ENCODE measurements at places on chromosomes 6 and 20. TPM values are rescaled to one million over a fixed set of nuclear protein-coding genes. Genes with fewer than 3 reads are reported as not detected.

The DEFB125 gene
- not detected for total RNA-seq

The TSBP1 gene
- not detected for total RNA-seq

The GABRR1 gene
- not detected for total RNA-seq

The KCNK15 gene
- 0.09 TPM for total RNA-seq

The FAM135A gene
- 18.2 TPM for total RNA-seq

The SIRPB1 gene
- total RNA-seq, result 1.1 TPM

The CYP24A1 gene
- not detected for total RNA-seq

The ARMH2 gene
- total RNA-seq, result 2.1 TPM

The PEX3 gene
- total RNA-seq, result 21.7 TPM

The RALGAPB gene
- 48.3 TPM for total RNA-seq

The FABP7 gene
- not detected for total RNA-seq

The HCRTR2 gene
- not detected for total RNA-seq

The JPH2 gene
- total RNA-seq, result not detected

The RAB44 gene
- 0.20 TPM for total RNA-seq

The SERINC3 gene
- 41.4 TPM for total RNA-seq

The POM121L2 gene
- total RNA-seq, result not detected

The CTAGE9 gene
- not detected for total RNA-seq

The BCKDHB gene
- total RNA-seq, result 17.0 TPM

The ACSS1 gene
- 34.4 TPM for total RNA-seq

The PCK1 gene
- total RNA-seq, result not detected

The FOXA2 gene
- not detected for total RNA-seq

The MMP24 gene
- not detected for total RNA-seq

The LTB gene
- 155 TPM for total RNA-seq

The GHRH gene
- not detected for total RNA-seq

The PI3 gene
- total RNA-seq, result not detected

The EYS gene
- total RNA-seq, result not detected

The GPX5 gene
- not detected for total RNA-seq

The TREML2 gene
- total RNA-seq, result 10.3 TPM

The TREML4 gene
- not detected for total RNA-seq

The MAP3K5 gene
- total RNA-seq, result 24.4 TPM

The SEMG1 gene
- total RNA-seq, result not detected

The ID1 gene
- total RNA-seq, result 0.60 TPM

The TAF8 gene
- 47.2 TPM for total RNA-seq

The KCNQ2 gene
- total RNA-seq, result not detected

The PTPN1 gene
- 212 TPM for total RNA-seq

The PIGT gene
- 74.5 TPM for total RNA-seq

The GUCA1A gene
- total RNA-seq, result not detected

The NRSN1 gene
- total RNA-seq, result not detected

The SOBP gene
- total RNA-seq, result 1.1 TPM

The FRMD1 gene
- not detected for total RNA-seq

The BMP7 gene
- not detected for total RNA-seq

The SUMO4 gene
- 7.9 TPM for total RNA-seq

The TREM1 gene
- not detected for total RNA-seq

The SLC16A10 gene
- 0.02 TPM for total RNA-seq

The KCNG1 gene
- total RNA-seq, result 7.4 TPM

The MEA1 gene
- 48.3 TPM for total RNA-seq

The PDYN gene
- not detected for total RNA-seq

The SSTR4 gene
- total RNA-seq, result not detected

The WFDC12 gene
- not detected for total RNA-seq

The RHAG gene
- total RNA-seq, result not detected

The ETV7 gene
- 0.51 TPM for total RNA-seq

The FOXF2 gene
- not detected for total RNA-seq

The BCL2L1 gene
- total RNA-seq, result 53.4 TPM

The EHMT2 gene
- 49.9 TPM for total RNA-seq

The HEY2 gene
- not detected for total RNA-seq

The QRSL1 gene
- 28.4 TPM for total RNA-seq

The PMEPA1 gene
- 33.1 TPM for total RNA-seq

The MUC21 gene
- total RNA-seq, result not detected
